CD4-positive, alpha-beta T cell treated with Interleukin-12 subunit alpha and Interleukin-12 subunit beta, for 1 hour (primary cell): ENCODE measurements at places on chromosomes 7 and 10.

GRCh38 chr7:74093671-74094223 lies 10.1 kb downstream of the LIMK1 start:
- no peak for DNase-seq

GRCh38 chr10:18325889-18326531 lies 185.8 kb downstream of the CACNB2 start:
- DNase-seq, result no peak

DNA sequence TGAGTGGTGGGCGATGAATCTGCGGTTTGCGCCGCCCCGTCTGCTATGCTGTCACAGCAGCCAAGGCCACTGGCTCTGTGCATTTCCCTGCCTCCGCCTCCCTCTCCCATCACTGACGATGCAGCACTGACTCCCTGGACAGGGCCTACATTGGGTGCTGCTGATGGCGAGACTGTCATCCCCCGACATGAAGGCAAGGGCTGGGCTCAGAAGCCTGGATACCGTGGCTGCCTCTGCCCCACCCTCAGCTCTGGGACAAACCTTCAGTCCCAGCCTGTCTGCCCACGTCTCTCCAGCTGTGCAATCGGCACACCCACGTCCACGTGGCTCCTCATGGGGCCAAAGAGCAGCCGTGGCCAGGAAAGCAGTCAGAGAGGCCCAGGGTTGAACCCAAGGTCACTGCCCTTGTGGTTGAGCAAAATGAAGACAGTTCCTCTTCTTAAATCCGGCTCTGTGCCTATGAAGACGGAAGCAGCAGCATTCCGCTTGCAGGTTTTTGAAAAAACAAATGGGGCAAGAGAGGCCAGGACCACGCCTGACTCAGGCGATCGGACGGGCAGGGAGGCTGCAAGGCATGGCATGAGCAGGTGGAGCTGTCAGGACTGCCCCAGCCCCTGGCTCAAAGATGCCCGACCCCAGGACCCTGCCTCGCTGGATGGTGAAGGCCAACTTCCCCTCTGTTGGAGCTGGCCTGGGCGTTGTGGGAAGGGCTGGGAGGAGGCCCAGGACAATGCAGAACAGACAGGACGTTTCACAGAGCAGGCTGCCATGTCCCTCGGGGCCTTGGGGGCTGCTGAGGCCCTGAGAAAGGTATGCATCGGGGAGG lies 517.5 kb downstream of the DNAJB6 start:
- DNase-seq, result peak; percentile 27

DNA sequence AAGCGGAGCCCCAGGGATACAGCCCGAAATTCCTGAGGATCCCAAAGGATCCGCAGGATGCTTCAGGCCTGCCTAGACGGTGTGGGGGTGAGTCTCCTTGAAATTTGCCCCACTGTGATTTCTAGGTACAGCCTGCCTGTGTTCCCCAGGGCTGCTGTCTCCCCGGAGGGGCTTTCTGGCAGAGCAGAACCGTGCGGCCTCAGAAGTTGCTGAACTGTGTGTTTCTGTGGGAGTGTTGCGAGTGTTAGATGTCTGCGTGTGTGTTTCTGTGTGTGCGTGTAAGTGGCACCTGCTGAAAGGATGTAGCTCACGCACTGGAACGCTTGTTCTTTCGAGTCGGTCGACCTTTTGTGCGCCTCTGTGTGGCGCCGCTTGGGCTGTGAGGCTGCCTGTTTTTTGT lies 27.8 kb upstream of the ZNF273 start:
- DNase-seq, result no peak

DNA sequence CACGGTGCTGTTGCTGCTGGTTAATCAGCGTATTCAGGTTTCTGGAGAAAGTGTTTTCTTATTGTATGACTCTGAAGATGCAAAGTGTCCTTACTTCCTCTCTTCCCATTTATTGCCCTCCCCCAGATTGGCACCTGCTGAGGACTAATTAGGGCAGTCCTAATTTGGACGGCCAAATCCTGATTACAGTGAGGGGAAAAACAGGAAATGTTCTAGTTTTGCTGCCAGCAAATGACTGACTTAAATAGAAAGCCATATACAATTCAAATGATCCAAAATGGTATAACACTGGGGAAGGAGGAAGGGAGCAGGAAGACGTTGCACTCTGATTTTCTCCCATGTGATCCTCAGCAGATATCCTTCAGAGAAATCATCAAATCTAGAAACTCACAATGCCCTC lies 222.4 kb upstream of the LRGUK start:
- DNase-seq, result no peak

DNA sequence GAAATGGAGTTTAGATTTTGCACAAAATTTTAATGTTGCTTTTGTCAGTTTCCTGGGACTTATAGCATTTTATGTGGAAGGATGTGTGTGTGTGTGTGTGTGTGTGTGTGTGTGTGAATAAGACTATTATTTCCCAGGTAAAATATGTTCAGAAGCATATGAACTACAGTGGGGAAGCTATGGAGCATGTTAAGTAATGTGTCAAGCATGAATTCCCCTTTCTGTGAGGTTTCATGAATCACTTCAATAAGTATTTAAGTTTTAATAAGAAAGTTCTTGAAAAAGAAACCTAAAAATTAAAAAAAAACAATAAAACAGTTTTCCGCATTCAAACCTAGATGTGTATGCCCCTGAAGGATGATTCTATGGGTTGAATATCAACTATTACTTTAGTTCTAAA lies 693 bp downstream of the CREB5 start:
- DNase-seq, result no peak

- no peak for DNase-seq
Measured at GRCh38 chr7:156702399-156702798, 61.8 kb downstream of the RNF32 start.

DNA sequence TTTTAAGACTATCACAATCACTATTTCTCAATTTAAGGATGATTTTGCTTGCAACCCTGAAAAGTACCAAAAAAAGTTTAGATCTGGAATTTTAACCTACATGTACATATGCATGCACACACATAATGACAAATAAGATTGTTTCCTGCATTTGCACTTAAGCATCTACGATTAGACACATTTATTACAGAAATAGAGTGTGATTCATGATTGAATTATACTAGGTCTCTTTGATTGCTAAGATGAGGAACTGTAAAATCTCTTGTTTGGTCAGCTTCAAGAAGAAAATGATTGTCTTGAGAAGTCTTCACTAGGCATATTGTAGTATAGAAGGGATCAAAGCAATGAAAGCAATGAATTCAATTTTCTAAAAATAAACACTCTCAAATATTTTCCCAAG lies 185.9 kb upstream of the AGR3 start:
- no peak for DNase-seq

DNA sequence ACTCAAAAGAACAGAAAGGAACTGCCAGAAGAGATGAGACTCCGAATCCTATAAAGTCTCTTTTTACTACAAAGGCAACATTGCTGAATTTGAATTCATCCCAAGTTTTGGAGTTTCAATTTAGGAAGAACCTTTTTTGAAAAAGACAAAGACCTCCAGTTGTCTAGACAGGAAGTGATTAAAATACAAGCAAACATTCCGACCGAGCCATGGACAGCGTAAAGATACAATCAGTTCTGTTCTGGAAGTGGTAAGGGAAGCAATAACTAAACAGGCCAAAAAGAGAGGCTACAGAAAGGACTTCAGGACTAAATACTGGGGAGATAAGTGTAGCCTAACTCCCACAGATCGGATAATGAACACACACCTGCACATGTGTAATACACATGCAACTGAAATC lies 101.0 kb downstream of the SMURF1 start:
- no peak for DNase-seq

- DNase-seq, result no peak
Measured at GRCh38 chr10:76285515-76285914, 854.1 kb downstream of the LRMDA start.

DNA sequence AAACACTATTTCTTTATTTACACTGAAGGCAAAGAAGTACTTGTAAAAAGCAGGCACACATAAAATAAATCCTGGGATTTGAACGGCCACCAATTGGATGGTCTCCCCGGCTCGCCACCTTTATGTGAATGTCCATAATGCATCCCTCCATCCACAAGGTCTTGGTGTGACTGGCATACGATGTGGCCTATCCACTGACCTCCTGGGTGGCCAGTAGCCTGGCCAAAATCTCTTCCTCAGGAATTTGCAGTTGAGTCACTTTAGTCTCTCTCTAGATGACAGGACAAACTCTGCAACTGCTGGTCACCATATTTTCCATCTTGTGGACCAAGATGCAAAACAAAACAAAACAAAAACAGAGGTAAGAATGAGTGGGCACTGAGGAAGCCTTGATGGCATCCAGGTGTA lies 39.1 kb downstream of the CDK1 start:
- DNase-seq, result no peak

- DNase-seq, result no peak
Measured at GRCh38 chr7:14747701-14748100, 154.8 kb downstream of the DGKB start.
